Hematopoietic multipotent progenitor cell treated with erythropoietin and hydrocortisone succinate and interleukin-3 and kit ligand, for 17 days (in vitro differentiated cells): ENCODE measurements at places on chromosomes 7 and 10.
A peak's percentile ranks its signal among the peaks of the same experiment; 100 is the strongest.

DNA sequence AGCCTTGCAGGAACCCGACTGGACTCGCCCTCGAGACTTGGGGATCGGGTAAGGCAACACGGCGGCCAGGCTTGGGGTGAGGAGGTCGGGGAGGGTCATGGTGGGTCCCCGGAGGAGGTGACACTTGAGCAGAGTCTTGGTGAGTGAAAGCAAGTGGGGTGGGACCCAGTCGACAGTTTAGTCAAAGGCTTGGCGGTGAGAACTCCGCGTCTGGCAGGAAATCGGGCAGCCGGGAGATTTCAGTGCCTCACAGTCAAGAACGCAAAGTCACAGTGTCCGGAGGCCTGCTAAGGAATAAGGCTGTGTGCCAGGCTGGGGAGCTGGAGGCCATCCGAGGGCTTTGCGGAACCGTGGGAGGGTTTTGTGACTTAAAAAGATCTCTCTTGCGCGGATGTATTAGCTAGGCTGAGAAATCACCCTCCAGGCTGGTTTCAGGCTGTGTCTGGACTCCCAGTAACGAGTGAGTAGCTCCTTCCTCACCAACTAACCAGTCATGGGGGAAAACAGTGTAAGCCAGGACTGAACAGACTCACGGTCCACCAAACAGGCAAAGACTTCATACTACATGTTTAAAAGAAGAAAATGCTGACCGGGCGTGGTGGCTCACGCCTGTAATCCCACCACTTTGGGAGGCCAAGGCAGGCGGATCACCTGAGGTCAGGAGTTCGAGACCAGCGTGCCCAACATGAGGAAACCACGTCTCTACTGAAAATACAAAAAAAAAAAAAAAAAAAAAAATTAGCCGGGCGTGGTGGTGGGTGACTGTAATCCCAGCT, 613 bp downstream of the AP5Z1 start:
- peak; percentile 83 for DNase-seq

DNA sequence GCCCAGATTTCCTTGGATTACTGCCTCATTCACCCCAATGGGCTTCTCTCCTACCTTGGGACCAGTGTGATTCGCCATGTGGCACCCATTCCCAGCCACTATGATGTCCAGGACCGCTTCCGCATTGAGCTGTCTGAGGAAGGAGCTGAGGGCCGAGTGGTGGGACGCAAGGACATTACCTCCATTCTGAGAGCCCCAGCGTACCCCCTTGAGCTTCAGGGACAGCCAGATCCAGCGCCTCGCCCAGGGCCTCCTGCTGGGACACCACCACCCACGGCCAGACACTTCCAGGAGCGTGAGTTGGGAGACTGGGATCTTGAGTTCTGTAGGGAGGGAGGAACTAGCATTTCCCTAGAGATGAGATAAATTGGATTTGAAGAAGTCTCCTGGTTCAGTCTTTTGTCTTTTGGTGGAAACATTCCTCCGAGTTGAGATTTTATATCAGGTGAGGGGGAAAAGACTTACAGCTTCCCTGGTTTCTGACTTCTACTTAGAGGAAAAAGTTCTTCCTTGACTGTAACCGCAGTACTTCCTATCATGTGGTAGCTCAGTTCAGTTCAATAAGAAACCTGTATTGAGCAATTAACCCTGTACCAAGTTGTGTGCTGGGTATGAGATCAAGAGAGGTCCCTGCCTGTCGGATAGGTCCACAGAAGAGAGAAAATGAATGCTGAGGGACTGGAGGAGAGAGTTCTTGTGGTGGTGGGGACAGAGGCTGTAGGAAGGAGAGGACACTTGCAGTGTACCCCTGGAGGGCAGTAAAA, 1.3 kb downstream of the MOSPD3 start:
- no peak for DNase-seq

DNA sequence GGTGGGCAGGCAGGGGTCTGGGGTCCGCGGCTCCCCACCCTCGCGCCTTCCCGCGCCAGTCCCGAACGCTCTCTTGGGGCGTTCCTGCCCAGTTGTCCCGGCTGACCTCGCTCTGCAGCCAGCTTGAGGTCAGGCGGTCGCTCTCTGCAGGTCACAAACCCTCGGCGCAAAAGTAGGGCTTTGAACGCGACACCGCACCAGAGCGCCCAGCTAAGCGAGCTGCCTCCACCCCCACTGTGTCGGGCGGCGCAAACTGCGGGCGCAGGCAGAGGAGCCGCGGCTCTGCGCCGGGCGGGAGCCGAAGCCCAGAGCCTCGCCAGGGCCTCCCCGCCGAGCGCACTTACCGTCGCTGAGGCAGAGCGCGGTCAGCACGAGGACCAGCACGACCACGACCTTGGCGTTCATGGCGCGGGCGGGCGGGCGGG, 284 bp downstream of the CXCL12 start:
- DNase-seq: no peak

DNA sequence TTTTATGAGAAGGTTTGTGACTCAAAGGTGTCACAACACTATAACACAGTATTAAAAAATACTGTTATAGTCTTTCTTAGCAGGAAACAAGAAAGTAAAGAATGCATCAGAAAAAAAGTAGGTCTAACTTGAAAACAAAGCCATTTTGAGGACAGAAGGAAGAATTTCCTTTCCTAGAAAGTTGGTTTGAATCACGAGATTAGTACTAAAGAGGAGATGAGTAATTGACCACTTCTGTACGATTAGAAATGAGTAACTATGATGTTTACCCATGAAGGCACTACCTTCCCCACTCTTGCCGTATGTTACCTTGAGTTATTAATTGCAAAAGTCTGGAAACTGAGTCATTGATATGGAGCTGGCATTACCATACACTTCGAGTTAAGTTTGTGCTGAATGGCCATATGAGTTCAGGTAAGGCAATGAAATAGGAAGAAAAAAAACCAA, 65.2 kb downstream of the FAM185A start:
- no peak for DNase-seq

DNA sequence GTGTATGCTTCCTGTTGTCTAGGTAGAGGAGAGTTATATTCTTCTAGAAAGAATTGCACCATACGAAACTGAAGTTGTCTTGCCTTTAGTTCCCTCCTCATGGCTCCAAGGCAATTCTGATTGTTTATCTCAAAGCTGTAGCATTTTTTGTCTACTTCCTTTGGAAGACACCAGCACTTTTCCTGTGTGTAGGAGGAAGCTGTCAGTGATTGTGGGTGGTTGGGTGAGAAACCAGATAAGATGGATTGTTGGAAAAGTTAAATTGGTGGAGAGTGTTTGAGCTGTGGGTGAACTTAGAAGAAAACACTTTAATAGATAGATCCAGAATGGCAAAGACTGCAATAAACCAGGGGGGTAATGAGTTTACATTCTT, 12.1 kb upstream of the CSTF2T start:
- no peak for DNase-seq

GRCh38 chr10:129774736-129775401, 189.2 kb downstream of the EBF3 start:
- no peak for DNase-seq

- no peak for DNase-seq
Observed at GRCh38 chr10:4353964-4354363, 472.0 kb upstream of the AKR1E2 start.

- peak; percentile 58 for DNase-seq
Observed at GRCh38 chr10:130127364-130128061, 8.7 kb upstream of the GLRX3 start.

DNA sequence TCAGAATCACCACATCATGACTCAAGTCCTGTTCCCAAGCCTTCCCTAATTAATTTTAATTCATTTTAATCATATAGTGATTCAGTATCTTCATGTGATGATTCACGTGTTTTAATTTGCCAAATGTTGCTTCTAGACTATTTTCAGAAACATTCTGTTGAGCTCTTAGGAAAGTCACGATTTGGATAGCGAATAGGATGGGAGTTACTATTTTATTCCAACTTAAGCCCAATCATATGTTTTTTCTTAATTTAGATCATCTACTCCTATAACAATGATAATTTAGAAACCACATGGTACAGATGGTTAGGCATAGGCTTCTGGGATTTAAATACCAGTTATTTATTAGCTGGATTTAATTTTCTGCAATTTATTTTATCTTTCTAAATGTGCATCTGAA, 49.1 kb downstream of the RAPGEF5 start:
- DNase-seq: no peak

GRCh38 chr10:34116681-34117271, 698.3 kb downstream of the PARD3 start:
- no peak for DNase-seq

- DNase-seq: no peak
Observed at GRCh38 chr7:143354376-143354775, 8.1 kb downstream of the FAM131B start.

GRCh38 chr7:137388916-137389315, 45.4 kb upstream of the PTN start:
- no peak for DNase-seq

GRCh38 chr7:171364-171904, 20.9 kb upstream of the FAM20C start:
- DNase-seq: no peak

- no peak for DNase-seq
Observed at GRCh38 chr7:151876899-151877777, at the start of gene PRKAG2. Gene PRKAG2 (minus strand): TSS chr7:151877115. CDS start chr7:151876620, 495 bp downstream.

- no peak for DNase-seq
Observed at GRCh38 chr10:31421322-31421721, 102.3 kb downstream of the ZEB1 start.

DNA sequence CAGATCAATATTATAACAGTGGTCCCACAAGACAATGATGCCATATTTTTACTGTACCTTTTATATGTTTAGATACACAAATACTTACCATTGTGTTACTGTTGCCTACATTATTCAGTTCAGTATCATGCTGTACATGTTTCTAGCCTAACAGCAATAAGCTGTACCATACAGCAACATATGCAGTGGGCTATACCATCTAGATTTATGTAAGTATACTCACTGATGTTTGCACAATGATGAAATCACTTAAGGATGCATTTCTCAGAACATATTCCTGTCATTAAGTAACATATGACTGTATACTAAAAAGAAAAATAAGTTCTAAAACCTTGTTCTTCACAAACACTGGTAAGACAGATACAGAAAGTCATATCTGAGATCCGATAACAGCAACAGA, 468.6 kb upstream of the SEMA3A start:
- no peak for DNase-seq

GRCh38 chr7:148991536-148991935, 36.8 kb downstream of the PDIA4 start:
- DNase-seq: no peak
